ENCODE measurements at places on chromosomes 4 and X.

DNA sequence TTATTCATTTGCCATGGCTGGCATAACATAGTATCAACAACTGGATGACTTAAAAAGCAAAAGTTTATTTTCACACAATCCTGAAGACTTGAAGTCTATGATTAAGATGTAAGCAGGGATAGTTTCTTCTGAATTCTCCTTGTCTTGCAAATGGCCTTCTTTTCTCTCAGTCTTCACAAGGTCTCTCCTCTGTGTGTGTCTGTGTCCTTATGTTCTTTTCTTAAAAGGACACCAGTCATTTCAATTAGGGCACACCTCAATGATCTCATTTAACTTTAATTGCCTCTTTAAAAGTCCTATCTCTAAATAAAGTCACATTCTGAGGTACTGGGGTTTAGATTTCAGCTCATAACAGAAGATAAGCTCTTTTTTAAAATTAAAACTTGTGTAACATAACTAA lies 399.7 kb downstream of the PABPC4L start:
- no peak for ATAC-seq

- ATAC-seq, result no peak
Observed at GRCh38 chr4:110073053-110073845, 125.2 kb downstream of the ELOVL6 start.

DNA sequence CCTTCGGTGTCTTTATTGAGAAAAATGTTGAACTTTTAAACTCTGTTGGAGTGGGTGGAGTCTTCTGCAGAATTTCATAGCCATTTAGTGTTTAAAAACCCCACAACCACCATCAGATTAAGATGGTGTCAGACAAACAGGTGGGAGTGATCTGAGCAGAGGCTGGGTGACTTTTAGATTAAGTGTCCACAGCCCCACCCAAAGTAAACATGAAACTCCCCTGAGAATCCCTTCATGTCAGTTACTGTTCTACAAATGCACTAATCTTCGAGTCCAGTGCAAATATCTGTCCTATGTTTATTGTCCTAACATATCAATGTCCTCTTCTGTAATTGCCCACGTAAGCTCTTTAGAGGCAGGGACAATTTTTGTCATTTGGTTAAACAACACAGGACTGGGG lies 175.6 kb upstream of the RBPJ start:
- ATAC-seq, result no peak

DNA sequence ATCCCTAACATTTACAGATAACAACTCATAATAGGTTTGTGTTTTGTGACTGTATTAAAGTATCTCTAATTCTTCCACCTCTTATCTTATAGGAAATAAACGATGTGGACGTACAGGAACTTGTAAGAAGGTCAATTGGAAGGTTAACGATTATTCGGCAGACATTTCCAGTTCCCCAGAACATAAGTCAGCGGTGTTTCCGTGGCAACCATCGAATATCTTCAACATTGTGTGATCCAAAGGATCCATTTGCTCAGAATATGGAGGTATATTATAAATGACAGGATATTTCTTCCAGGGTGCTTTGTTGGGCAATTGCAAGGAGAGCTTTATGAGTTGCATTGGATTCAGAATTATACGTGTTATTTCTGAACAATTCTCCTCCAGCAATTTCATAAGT lies 611.9 kb upstream of the ATOH1 start:
- ATAC-seq, result no peak

DNA sequence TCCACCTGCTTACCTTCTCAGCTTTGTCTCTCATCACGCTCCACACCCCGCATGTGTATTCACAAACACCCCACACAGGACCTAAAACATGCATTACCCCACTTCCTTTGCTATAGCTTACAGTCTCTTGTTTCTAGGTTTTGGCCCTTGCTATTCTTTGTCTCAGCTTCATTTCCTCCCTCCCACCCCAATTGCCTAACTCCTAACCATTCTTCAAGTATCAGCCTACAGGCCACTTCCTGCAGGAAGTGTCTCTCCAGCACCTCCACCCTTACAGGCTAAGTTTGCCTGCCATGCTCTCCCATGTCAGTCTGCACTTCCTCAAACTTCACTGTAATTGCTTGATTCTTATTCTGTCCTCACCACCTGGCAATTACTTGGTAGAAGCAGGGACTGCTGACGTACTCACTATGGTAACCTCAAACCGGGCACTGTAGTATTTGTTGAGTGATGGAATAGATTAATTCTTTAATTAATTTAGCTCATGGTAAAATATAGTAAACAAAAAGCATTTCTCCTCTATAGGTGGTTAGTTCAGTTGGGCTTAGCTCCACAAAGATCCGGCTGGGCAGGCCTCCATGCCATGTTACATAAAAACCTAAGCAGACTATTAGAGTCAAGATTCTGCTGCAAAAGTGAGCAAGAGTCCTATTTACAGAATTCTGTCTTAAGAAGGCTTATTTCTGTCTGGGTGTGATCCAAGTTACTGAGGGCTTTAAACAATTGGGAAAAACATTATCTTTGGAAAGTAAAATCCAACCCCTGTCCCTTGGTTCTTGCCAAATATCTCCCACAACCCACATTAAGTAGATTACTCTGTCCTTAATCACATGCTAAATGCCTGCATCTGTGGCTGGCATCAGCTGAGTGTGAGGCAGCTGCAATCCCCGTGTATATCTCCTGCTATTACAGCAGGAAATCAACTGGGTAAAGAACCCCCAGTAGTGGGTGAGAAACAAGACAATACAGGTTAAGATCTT lies 124.7 kb upstream of the CPEB2 start:
- peak; percentile 56 for ATAC-seq

- ATAC-seq, result no peak
Observed at GRCh38 chrX:2549876-2550275, 49.1 kb upstream of the DHRSX start.

- ATAC-seq, result no peak
Observed at GRCh38 chr4:136395212-136395722, 1137.0 kb downstream of the PCDH18 start.

DNA sequence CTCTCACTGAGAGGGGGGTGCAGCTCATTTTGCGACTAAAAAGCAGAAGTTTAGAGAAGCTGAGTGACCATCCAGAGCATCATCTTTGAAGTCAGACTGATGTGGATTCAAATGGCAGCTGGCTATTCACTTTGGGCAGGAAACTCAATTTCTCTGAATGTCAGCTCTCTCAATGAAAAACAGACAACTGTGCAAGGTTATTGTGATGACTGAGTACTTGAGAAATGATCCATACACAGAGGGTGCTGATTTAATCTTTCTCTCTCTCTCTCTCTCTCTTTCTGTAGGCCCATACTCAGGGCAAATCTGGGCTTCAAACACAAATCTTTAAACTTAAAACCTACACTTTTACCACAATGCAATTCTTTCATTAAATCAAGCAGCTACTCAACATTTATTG lies 185.8 kb upstream of the SLIT2 start:
- ATAC-seq, result no peak

GRCh38 chr4:71259280-71259679 lies 79.5 kb upstream of the SLC4A4 start:
- ATAC-seq, result no peak

GRCh38 chrX:133908223-133908955 lies 77.0 kb downstream of the GPC3 start:
- no peak for ATAC-seq

DNA sequence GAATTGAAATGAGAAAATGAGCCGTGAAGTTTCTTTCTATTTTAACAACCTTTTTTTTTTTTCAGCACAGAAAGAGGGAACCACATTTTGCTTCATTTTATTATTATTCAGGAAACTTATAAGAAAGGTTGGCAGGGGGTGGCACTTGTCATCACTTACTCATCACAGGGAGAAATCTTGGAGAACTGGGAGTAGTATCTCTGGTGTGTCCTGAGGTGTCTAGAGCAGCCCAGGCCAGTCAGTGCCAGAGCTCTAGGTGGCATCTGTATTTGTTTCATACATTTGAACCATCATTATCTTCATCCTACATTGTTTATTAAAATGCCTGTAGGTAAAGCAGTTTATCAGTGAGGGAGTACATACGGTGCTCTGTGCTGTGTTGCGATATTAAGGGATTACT lies 43.8 kb upstream of the ARHGAP24 start:
- no peak for ATAC-seq

DNA sequence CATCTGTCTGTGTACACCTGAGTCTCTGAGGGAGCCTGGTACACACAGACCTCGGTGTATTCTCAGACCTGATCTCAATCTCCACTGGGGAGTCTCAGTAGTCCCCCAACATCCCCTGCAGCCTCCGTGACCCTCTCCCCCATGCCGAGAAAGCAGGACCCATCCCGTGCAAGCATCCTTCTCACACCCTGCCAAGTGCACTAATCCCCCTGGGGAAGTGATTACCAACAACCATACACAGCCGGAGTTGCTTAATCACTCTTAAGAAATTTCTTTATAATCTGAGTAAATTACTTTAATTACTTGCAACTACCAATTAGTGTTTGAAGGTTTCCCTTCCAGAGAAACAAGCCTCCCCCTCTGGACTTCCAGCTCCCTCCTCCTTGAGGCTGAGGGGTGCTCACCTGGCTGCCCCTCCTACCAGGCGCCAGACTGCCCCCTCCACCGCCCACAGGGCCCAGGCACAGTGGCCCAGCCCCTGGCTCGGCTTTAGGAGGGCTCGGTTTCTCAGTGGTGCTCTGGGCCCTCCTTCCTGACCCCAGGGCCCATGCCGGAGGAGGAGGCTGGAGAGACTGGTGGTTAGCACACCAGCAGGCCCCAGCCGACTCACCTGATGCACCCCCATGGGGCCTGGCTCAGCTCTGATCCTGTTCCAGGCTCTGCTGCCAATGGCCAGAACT lies 43.8 kb downstream of the PJA1 start:
- no peak for ATAC-seq

DNA sequence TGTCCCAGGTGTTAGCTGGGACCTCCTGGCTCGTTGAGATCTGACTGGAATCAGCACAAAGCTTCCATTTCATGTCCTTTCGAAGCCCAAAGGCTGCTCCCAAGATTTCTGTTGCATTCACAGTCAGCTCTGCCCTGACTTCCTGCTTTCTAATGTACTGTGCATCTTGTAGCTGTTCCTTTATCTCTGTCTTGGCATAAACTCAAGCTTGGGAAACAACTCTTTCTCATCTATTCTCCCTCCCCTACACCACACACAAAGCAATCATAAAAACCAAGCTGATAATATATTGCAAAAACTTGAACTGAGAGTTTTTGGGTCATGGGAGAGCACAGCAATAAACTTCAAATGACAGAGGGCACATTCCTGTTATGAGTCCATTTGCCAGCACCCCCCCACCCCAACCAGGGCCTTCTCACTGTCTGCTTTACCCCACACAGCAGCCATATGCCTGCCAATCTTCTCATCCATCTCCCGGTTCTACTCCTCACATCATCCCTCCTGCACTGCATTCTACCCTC lies 76.3 kb downstream of the SYNPO2 start:
- no peak for ATAC-seq

GRCh38 chrX:100863326-100863864 lies 10.8 kb downstream of the NOX1 start:
- ATAC-seq, result no peak

DNA sequence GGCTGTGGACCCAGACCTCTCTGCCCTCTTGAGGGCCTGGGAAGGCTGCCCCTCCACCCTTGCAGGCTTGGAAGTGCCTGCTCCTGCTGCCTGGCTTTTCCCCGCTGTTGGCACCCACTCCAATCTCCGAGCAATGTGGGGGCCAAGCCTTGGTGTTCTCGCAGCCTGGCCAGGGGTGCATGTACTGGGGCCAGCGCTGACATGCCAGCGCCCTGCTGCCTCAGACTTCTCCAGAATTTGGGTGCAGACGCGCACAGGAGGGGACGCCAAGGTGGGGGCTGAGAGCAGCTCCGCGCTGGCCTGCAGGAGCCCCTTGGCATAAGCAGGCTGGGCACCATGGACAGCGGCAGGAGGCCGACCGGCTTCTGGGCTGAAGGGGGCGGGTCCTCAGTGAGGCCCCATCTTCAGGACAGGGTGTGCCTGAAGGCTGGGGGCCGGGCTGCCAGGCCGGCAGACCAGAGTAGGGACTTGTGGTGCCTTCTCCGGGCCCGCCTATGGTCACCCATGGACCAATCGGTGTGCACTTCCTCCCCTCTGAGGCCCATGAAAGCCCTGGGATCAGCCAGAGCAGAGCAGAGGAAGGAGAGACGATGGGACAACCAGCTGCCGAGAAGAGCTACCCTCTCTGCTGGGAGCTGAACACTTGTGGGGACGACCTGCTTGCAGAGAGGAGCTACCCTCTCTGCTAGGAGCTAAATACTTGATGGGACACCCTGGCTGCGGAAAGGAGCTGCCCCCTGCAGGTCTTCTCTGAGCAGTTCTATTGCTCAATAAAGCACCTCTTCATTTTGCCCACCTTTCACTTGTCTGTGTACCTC lies 118.3 kb downstream of the DNAAF6 start:
- ATAC-seq, result peak; percentile 74

GRCh38 chrX:49186125-49187027 lies at the start of gene PRICKLE3:
TSS of gene PRICKLE3 (minus strand) at chrX:49186373. CDS start at chrX:49186297, 76 bp downstream.
- peak; percentile 12 for ATAC-seq

DNA sequence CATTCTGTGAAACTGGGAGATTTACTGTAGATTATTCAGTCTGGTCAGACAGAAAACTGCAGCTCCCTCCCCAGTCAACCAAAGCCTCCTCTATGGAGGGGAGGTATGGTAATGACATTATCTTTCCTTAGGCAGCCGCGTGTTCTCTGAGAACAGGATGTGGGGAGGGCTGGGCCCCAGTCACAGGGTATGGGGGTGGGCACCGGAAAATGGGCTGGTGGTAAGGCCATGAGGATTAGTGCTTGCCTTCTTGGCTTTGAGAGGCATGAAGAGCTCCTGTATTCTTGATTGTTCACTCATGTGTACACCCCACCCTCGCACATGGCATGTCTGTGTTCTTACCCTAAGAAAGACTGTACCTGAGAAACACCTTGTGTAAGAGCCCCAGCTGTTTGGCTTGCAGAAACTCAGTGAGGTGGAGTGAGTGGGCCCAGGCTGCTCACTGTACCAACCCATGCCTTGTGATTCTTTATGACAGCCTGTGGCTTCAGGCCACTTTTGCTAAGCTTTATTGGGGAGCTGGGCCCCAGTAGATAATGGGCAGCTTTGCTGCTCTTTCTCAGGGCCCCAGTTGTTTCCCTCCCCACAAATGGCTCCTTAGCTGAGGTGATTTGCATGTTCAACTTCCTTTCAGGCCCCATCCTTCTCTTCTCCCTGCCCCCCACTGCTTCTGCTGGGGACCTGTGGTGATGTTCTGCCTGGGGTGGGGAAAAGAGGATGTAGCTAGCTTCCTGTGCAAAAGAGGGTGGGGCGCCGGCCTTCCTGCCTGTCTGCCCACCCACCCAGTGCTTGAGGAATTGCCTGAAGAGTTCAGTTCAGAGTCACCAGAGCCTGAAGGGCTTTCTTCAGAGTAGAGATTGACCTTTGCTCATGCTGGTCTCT lies 30.7 kb downstream of the MSN start:
- peak; percentile 65 for ATAC-seq

GRCh38 chrX:27519226-27519625 lies 56.1 kb upstream of the PPP4R3C start:
- ATAC-seq, result no peak

- ATAC-seq, result no peak
Observed at GRCh38 chr4:145181091-145181501, 707 bp upstream of the OTUD4 start.

DNA sequence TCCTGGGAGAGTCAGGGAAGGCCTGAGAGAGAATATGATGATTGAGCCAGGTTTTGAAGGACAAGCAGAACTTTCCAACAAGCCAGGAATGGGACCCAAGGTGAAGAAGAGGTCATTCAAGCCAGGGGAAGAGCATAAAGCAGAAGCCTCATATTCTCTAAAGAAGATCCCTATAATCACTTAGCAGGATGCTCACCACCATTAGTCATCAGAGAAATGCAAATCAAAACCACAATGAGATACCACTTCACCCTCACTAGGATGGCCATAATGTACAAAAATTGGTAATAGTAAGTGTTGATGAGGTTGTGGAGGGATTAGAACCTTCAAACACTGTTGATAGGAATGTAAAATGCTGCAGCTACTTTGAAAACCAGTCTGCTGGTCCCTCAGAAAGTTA lies 20.5 kb upstream of the SUPT20HL1 start:
- no peak for ATAC-seq

GRCh38 chrX:17741123-17741511 lies 3.8 kb downstream of the SCML1 start:
- ATAC-seq, result no peak
